ENCODE measurements at places on chromosomes 7 and 10.

- no peak for DNase-seq
These were observed 20.9 kb upstream of the CYP26C1 start for GRCh38 chr10:93039721-93040120.

DNA sequence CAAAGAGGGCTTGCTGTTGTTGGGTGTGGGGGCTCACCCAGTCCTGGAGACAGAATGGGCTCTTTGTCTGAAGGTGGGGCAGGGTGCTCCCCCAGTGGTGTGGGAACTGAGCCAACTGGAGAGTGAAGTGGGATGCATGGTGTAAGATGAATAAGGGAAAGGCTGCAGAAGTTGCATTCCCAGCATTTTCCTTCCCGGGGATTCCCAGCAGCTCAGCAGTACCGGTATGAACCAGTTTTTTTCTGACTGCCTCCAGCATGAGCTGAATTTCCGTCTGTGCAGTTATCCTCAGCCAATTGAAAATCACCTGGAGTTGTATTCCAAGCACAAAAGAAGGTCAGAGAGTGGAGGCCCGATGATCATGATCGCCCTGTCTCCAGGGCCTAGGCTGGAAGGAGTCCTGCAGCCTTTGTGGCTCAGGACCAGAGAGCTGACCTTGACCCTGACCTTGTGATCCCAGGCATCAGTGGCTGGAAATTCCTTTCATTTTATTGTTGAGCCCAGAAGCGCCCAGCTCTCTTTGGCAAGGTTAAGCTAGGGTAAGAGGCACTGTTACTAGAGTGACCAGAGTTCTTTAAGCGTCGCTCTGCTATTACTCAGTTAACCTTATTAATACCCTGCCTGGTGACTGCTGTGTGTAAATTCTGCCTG lies 33.4 kb downstream of the OGDH start:
- DNase-seq, result peak; percentile 85

DNA sequence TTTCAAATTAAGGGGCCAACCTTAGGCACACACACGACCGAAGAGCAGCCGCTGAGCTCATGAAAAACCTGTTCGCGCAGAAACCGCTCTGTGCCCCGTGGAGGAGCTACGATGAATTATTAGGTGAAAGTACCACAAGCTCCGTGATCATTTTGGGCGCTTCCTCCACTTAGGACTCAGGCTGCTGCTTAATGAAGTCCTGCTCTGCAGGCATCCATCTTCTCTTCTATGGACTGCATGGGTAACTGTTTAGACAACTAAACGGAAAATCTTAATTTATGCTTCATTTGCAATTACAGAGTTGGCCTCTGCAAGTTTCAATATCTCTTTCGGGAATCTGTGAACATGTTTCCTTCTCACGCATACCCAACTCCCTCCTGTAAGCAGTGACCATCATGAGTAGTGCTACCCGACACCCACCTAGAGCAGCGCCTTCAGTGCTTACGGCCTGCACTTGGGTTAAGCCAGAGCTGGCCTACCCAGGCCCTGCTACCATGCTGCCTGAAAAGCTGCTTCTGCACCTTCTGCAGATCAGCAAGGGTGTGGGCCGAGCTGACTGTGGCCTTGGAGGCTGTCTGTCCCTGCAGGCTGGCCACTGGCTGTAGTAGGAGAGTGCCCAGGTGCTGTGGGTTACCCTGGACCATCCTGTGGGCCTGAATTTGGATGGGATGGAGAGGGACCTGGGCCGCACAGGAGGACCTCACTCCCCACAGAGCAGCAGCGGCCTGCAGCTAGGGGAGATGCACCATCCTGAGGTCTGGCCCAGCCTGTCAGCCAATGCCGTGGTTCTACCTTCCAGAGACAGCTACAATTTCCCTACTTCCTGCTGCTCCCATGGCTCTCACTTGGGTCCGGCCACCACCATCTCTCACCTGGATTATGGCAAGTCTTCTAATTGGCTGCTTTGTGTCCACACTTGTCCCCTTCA lies 36.0 kb downstream of the GNA12 start:
- no peak for DNase-seq

DNA sequence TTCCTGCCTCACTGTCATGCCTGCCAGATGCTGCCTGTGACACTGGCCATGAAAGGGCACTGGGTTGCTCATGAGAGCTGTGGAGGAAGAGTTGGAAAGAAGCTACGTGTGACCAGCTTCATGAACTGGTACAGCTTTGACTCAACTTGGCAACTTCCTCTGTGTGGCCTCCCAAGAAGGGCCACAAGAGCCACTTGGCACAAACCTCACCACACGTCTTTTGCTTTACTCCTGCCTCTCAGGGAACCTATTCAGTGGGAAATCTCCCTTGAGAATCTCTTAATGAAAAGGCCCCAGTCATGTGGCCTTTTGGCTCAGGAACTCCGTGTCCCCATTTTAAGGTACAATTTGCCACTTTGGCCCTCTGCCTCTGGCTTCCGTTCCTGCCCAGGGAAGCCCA lies 54.5 kb downstream of the FRMD4A start:
- DNase-seq, result no peak

- no peak for DNase-seq
These were observed 667.9 kb downstream of the AUTS2 start for GRCh38 chr7:70266186-70266585.

GRCh38 chr7:30911561-30911969 lies at the start of gene AQP1:
TSS of gene AQP1 (plus strand) at chr7:30911853. CDS start at chr7:30911910, 57 bp downstream.
- no peak for DNase-seq

DNA sequence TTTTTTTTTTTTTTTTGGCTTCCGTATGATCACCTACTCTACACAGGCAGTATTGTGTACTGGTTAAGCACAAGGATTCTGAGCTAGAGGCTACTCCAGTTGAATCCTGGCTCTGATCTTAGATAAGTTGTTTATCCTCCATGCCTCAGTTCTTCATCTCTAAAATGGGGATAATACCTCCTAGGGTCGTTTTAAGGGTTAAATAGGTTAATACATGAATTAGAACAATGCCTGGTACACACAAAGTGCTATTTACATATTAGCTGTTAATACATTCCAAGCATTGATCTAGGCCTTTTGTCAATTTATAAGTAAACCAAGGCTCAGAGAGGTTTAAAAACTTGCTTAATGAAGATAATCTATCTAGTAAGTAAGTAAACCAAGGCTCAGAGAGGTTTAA lies 59.0 kb downstream of the ST7 start:
- DNase-seq, result no peak

GRCh38 chr10:12403119-12403518 lies 53.8 kb downstream of the CAMK1D start:
- no peak for DNase-seq

DNA sequence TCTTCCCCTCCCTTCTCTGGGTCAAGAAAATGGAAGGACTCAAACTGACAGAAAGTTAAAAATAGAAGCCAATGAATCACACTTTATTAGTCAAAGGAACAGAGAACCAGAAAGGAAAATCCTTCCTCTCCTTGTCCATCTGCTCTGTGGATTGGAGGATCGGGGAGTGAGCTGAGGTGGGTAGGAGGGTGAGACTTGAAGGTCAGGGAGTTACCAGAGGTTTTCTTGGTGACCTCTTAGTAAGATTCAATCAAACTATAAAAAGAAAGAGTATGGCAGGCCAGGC lies 12.2 kb downstream of the TLX1 start:
- no peak for DNase-seq

- DNase-seq, result no peak
These were observed 49.7 kb downstream of the INPP5F start for GRCh38 chr10:119775529-119775928.

- DNase-seq, result no peak
These were observed 58.3 kb upstream of the HECW1 start for GRCh38 chr7:43054052-43054722.

Measured in RCC 7860 (cell line).